ENCODE measurements at places on chromosomes 1 and 21.

- no peak for DNase-seq
Observed at GRCh38 chr1:51253691-51254090, 17.6 kb downstream of the RNF11 start.

DNA sequence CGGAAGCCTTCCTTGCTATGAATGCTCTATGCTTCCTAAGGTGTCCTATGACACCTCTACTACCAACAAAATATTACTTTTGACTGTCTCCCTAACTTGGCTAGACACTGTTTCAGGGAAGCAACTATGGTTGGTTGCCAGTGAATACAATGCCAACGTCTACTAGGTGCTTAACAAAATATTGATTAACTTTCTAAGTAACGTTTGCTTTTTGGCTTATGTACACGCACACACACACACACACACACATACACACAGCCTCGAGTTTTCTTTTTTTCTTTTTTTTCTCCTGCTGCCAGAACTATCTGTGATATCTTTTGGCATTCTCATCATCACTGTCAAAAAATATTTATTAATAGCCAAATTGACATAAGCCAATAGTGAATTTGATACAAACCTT is 864.0 kb downstream of the PLA2G4A start:
- no peak for DNase-seq

- DNase-seq, result no peak
Observed at GRCh38 chr1:11585389-11585788, 68.8 kb downstream of the FBXO2 start.

- DNase-seq, result peak; percentile 41
Observed at GRCh38 chr1:207645635-207646081, 725 bp downstream of the CR1L start.

GRCh38 chr1:35569936-35570335 is 3.2 kb upstream of the TFAP2E start:
- DNase-seq, result no peak

- DNase-seq, result no peak
Observed at GRCh38 chr1:201264072-201264471, 19.2 kb upstream of the PKP1 start.

DNA sequence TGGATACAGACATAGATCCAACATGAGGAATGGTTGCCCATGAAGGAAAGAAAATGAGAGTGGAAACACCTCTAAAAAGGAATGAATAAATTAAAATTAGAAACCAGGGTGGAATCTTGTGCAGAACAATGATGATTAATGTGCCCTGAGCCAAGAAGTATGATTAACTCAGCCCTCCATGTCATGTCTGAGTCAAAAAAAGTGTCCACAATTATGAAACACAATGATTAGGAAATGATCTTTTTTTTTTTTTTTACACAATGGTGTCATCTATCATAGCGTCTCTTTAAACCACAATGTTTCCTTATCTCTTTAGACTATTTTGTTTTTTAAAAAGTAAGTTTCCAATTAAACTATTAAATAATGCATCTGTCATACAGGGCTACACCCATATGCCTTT is 78.9 kb upstream of the RAB4A start:
- DNase-seq, result no peak

- no peak for DNase-seq
Observed at GRCh38 chr1:109969146-109969829, 15.3 kb upstream of the AHCYL1 start.

- DNase-seq, result peak; percentile 73
Observed at GRCh38 chr1:153612755-153613331, at the start of gene S100A16. Gene S100A16 (minus strand): TSS chr1:153613137. CDS start chr1:153608151, 4,986 bp downstream.

Data from psoas muscle (tissue), 8 donors.